ENCODE measurements at places on chromosomes 2 and 18.

DNA sequence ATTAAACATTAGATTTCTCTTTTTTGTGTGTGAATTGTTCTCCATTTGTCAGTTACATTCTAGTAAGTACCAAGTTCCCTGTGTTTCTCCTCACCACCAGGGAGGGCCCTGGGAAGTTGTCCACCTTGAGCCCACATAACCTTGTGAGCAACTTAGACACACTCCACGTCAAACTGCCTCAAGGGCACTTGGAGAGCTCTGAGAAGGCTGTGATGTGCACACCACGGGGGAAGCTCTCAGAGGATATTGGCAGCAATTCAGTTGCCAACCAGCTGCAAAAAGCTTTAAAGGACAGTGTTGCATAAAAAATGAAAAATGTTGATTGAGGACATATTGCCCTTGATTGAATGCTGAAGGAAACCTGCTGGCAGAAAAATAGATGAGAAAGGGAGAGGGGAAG lies 743.6 kb downstream of the RNF144A start:
- DNase-seq = no peak
- no peaks in the 10 kb centered on the region for H3K36me3 ChIP-seq
- H3K27me3 ChIP-seq = no peaks in the 10 kb centered on the region
- no peak overlapping the region for H3K27ac ChIP-seq

- H3K36me3 ChIP-seq = no peaks in the 10 kb centered on the region
- H3K4me1 ChIP-seq = peaks cover 10% of the 10 kb centered on the region
- H3K4me3 ChIP-seq = peak overlapping the region; percentile 99
These were observed 1.1 kb upstream of the PPP3R1 start for GRCh38 chr2:68253219-68254068.

GRCh38 chr18:77108001-77108692 lies 24.4 kb downstream of the MBP start:
- H3K27ac ChIP-seq = no peak overlapping the region
- H3K4me1 ChIP-seq = no peaks in the 10 kb centered on the region

DNA sequence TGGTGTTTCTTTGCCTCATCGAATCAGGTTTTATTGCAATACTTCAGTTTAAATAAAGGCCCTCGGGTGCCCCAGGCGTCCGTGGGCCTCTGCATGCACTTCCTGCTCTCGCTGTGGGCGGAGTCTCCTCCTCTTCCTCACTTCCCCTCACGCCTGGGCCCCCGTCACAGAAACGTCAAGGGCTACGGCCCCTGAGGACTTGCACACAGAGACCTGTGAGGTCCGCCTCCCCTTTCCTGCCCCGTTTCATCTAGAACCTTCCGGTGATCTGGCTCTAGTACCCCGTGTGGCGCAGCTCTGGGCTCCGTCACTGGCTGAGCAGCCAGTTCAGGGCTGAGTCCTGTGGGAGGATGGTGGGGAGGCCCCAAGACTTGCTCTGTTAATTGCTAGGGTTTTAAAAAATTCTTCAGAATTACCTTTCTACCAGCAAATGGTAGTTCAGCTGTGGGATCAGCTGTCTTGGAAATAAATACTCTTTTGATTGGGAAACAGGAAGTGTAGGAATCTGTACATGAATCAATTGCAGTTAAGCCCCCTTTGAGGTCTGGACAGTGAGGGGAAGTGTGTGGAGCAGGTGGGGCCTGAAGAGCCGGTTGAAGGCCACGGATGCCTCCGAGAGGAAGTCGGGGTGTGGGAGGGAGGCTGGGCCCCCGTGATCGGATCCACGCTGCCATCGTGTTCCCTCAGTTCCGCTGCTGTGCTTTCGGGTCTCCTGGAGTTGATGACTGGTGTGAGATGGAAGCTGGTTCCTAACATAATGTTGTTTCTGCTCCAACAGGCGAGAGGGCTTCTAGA lies 10.2 kb downstream of the NFATC1 start:
- H3K4me3 ChIP-seq = no peak overlapping the region
- no peaks in the 10 kb centered on the region for H3K36me3 ChIP-seq
- no peak overlapping the region for H3K27ac ChIP-seq
- DNase-seq = no peak
- H3K27me3 ChIP-seq = no peaks in the 10 kb centered on the region

All from endodermal cell (in vitro differentiated cells).